ENCODE measurements at places on chromosomes 11 and 22. TPM values are rescaled to one million over a fixed set of nuclear protein-coding genes. Genes with fewer than 3 reads are reported as not detected.

NLRP6 gene
- total RNA-seq: not detected

LIF gene
- 8.8 TPM for total RNA-seq

YPEL4 gene
- 0.84 TPM for total RNA-seq

OR5B12 gene
- not detected for total RNA-seq

P2RY6 gene
- total RNA-seq: not detected

KDM4E gene
- not detected for total RNA-seq

SHANK2 gene
- 0.02 TPM for total RNA-seq

All from HT1080 (cell line).